ENCODE measurements at places on chromosomes 6 and 20.

DNA sequence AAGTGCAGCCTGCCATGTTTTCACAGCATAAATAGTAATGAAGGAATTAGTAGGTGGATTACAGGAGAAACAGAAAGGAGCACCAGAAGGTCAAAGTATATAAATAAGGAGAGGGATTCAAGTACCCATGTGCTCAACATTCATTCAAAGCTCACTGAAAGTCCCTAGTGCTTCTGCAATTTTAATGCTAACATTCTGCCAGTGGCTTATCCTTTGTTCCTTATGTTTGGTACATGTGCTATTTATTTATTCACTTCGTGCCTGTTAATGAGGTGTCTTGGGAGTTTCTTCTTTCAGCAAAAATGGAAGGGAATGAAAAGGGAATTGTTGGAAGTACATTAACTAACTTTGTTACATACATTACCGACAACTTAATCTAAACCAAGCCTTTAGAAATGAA is 105.7 kb downstream of the CRYBG1 start:
- no peak for DNase-seq

GRCh38 chr20:62361799-62362589 is 5.1 kb downstream of the LAMA5 start:
- no peak for DNase-seq

- no peak for DNase-seq
Observed at GRCh38 chr6:70225055-70225454, 77.8 kb downstream of the COL9A1 start.

DNA sequence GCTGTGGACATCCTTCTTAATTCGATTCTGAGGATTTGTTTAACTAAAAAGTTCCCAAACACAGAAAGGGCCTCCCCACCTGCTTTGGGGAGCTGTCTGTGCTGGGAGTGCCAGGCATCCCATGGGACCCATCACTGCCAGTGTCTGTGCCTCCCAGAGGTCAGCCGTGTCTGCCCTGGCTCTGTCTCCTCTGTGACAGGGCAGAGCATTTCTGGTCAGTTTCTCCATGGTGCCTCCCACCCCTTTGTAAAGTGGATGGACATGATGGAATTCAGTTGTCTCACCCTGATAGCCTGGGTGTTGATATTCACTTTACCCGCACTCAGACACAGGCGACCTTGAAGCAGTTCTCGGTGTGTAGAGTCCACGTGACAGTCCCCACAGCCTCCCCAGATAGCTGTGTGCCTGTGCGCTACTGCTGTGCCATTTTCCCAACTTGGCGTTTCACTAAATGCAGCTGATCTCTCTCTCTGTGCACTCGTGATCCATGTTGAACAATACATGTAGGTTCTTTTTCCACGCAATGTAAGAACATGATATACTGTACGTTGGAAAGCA is 70.5 kb downstream of the CDS2 start:
- no peak for DNase-seq

DNA sequence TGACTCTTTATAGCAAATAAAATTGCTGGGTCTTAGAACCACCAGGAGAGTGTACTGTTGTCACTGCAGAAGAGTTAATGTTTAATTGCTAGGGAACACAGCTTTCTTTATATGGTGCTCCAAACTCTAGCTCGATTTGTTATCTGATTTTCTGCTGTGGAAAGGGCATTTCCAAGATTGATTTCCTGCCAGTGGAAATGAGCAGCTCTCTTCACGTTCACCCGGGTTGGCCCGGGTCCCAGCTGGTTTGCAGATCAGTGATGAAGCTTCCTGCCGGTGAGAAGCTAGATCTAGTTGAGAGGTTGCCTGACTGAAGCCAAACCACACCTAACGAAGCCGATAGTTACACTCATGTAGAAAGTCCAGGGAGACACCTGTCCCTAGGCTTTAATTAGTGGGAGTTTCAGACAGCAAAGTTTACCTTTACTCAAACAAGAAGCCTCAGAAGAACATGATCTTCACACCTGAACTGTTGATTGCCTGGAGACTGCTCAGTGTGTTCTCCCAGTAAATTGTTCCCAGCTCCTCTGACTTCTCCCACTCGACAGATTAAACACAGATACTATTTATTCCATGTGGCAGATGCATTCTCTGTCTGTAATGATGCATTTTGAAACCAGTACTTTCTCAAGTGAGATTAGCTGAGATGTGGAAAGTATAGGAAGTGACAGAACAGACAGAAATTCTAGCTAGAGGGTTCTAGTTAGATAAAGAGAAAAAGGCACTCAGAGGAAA is 27.8 kb downstream of the PAQR8 start:
- peak; percentile 62 for DNase-seq

DNA sequence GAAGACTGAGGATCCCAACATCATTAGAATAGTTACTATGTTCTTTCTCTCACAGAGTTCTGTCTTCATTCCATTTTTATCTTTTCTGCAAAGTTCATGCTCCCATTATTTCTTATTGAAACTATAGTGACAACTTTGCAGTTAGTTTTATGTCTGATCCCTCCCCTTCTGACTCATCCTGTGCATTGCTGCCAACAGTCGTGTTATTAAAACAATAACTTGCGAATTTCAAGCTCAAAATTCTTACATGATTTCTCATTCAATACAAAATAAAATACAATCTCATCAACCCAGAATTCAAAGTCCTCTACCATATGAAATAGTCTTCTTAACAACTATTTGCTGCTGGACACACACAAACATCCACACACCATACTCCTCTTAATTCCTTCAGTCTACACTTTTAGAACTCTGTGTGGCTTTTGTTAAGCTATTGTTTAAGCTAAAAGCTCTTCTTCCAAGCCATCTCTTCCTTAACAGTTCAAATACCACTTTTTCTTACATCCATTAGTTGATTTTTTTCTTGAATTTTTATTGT is 261.4 kb upstream of the IRAK1BP1 start:
- peak; percentile 61 for DNase-seq

- DNase-seq = no peak
Observed at GRCh38 chr6:105196076-105196475, 16.3 kb upstream of the POPDC3 start.

GRCh38 chr20:47887477-47888080 is 102.3 kb upstream of the SULF2 start:
- DNase-seq = no peak

- peak; percentile 48 for DNase-seq
Observed at GRCh38 chr6:40550202-40551101, 36.7 kb downstream of the LRFN2 start.

GRCh38 chr20:47597090-47597489 is 95.4 kb downstream of the NCOA3 start:
- DNase-seq = no peak

DNA sequence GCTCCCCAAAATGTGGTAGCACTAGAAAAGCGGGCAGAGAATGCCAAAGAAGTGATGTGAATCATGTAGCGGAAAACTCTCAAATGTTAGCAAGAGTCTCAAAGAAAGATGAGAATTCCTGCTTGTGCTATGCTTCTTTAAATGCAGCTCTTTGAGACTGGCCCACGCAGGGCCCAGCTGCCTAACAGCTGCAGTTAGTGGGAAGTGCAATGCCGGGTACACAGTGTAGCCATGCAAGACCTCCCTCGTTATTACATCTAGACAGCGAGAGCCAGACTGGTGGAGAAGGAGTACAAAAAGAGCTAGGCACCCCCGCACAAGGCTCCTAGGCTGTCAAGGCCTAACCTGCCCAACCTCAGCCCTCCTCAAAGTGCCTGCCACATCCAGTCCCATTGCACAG is 201.7 kb upstream of the PRDM1 start:
- no peak for DNase-seq

GRCh38 chr6:20827798-20828197 is 293.5 kb downstream of the CDKAL1 start:
- DNase-seq = peak; percentile 69

DNA sequence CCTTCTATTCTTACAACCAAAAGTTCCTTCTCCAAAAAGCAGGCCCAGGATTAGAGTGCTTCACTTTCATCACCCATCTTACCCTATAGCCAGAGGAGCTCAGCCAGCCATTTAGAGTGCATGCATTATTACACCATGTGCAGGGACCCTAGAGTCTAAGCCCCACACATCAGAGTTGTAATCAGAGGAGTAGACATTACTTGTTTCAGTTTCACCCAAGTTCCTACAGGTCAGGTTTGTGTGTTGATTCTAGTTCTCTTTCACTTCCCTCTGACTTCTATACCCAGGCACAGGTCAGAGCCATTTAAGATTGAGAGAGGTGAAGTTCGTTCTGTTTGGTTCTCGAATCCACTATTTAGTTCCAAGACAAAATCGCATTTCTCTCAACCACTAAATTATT is 16.3 kb upstream of the ARFGEF3 start:
- no peak for DNase-seq

DNA sequence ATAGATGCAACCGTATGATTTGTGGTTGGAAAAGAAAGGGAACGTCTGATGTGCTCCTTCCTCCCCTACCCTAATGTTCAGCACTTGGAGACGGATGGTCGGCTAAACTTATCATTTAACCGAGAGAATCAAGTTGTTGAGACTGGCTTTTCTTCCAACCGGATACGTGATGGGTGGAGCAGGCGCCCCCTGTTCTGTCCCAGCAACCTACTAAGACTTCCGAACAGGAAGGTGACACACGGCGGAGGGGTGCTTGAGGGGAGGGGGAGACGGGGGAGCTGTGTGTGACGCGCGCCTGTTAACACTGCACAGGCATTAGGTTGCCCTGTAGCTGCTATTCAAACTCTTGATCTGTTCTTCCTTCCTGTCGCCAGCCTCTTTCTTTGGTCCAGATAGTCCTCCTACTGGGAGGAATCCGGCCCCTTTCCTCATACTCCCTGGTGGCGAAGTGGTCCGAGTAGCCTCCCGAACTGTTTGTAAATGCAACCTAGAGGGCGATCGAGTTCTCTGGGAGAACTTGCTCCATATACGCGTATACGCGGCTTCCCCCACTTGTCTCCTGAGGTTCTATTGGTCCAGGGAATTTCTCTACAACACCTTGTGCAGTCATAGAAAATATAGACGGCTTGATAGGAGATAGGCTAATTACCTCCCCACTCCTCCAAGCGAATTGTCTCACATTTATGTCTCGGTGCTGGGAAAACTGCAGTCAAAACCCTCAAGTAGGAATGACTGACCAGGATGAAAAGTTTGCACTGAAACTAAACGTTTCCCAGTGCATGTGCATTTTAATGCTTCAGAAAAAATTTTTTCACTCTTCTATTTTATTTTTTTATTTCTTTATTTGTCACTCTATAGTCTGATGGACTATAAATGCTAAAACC is 126.0 kb upstream of the SLC2A12 start:
- DNase-seq = peak; percentile 95

GRCh38 chr6:137117581-137117980 is 55.9 kb downstream of the IL22RA2 start:
- no peak for DNase-seq

- DNase-seq = no peak
Observed at GRCh38 chr6:13384506-13384905, 56.2 kb upstream of the TBC1D7 start.

GRCh38 chr6:40258531-40258930 is 324.3 kb upstream of the MOCS1 start:
- no peak for DNase-seq

DNA sequence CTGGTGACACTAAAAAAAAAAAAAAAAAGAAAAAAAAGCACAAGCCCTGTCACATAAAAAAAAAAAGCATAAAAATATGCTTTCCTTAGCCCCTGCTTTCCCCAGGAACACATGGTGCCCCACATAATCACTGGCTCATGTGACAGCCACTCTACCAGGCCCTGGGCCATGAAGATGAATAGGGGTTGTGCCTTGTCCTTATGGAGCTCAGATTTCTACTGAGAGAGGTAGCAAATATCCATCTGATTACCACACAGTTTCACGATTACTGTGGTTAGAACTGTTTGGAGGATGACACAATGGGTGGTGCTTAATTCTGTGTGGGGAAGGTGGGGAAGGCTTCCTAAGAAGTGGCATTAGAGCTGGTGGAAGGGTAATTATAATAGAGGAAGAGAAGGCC is 9.3 kb downstream of the RAET1E start:
- DNase-seq = no peak

GRCh38 chr20:17836303-17836861 is 132.2 kb downstream of the SNX5 start:
- peak; percentile 86 for DNase-seq

- DNase-seq = peak; percentile 54
Observed at GRCh38 chr6:155080881-155081845, 86.0 kb downstream of the TIAM2 start.

DNA sequence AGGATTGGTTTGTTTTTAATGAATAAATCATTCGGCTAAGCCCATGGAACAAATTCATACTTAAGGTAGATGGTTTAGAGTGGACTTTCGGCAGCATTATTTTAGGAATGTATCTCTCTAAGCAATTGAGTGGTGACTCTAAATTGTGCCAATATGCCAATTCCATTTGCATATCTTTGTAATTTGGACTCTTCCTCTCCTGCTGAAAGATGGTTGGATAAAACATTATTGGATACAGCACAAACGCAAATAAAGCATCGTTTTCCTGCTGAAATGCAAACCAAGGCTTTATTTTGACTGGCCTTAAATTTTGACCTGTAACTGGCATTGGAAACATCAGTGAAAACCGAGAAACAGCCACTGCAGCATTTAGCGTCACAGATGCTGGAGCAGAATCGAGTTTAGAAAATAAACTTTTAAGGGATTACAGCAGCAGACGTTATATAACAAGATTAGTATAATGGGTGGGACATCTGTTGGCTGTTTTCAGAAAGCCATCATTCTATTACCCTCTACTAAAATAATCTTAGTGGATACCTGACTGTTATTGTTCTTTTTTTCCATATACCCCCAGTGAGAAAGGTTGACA is 726.0 kb downstream of the KIF16B start:
- no peak for DNase-seq

GRCh38 chr6:126477678-126478077 is 137.8 kb downstream of the CENPW start:
- no peak for DNase-seq

Measured in astrocyte of the hippocampus (primary cell).